ENCODE measurements at places on chromosomes 12 and 14.

DNA sequence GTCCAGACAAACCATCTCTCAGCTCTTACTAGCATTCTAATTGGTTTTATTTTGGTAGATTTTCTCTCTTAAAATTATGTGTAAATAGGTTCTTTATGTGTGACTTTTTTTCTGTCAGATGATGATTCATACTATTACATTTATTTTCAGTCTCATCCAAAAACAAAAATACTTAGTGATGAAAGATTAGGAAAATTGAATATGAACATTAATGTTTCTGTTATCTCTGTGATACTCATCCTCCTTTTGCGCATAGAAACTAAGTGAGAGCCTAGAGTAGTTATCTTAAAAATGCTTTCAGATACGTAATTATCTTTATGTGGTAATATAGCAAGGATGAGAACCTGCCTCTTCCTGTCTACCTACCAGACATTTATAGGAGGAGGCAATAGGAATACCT is 84.1 kb upstream of the MON2 start:
- DNase-seq, result no peak

GRCh38 chr12:49098035-49098451 is 3.4 kb upstream of the DHH start:
- DNase-seq, result peak; percentile 59

DNA sequence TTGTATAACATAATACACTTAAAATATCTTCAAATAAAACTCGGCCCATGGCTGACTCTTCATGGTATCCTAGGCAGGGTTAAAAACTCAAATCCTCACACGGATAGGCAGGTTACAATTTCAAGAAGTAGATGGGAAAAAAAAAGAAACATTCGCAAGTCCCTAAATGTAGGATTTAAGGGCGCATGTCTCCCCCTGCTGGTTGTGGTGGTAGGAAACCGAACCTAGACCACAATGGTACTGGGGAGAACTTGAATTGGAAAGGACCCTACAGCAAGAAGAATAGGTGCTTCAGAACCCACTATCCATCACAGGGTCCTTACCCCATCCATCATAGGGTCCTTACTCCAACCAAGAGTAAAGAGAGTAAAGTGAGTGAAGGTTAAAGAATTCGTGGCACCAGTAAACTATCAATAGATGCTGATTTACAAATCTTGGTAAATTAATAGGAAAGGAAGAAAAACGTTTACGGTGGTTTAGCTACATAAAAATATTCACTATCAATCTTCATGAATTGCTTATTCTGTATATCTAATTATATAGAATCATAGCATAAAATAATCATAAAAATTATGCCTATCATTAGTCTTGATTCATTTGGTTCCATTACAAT is 3.3 kb upstream of the CIPC start:
- DNase-seq, result peak; percentile 73

- no peak for DNase-seq
Measured at GRCh38 chr12:101885912-101886561, 8.7 kb downstream of the DRAM1 start.

DNA sequence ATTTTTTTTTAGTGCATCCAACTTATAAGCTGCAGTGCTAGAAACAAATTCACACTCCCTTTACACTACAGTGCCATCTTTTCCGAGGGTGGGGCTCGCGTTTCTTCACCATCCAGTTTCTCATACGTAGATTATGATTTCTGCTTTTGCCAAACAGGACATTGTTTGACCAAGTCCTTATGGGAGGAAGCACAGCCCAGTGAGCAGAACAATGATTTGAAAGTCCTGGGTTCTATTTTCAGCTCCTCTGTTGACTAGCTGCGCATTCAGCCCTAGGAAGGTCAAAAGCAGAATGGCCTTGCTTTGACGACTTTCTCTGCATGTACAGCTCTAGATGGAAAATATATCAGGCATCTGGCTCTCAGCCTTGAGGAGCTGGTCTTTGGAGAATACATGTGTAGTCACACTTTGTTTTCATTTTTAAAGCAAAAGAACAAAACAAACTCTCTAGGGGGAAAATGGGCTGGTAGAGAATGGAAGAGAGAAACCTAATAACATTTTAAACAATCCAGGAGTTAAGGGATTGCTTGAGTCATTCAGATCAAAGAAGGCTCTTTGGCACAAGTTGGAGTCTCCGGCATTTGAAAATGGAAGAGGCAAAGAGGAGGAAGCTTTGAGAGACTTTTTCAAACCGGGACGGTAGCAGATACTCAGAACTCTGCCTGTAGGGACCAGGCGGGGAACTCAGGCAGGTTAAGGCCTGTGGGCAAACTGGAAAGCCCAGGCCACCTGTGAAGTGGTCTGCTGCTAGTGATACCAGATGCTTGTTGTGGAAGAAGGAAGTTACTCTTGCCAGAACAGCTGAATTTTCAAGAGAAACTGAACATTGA is 257.3 kb upstream of the PLEKHG7 start:
- DNase-seq, result no peak

DNA sequence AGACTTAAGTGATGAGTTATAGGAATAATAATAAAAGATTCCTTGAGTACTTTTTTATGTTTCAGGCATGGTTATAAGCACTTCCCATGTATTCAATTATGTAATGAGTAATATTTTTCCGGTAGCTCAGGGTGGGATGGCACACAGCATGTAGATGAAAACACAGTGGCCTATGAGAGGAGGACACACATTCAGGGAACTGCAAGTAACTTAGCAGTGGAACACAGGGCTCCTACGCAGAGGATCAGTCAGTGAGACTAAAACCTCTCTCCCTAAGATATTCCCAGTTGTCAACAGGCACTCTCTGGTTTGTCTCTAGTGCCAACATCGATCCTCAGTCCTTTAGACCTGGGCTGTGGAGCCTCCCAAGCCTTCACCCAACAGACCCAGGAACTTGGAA is 219.4 kb downstream of the DIO2 start:
- DNase-seq, result no peak

DNA sequence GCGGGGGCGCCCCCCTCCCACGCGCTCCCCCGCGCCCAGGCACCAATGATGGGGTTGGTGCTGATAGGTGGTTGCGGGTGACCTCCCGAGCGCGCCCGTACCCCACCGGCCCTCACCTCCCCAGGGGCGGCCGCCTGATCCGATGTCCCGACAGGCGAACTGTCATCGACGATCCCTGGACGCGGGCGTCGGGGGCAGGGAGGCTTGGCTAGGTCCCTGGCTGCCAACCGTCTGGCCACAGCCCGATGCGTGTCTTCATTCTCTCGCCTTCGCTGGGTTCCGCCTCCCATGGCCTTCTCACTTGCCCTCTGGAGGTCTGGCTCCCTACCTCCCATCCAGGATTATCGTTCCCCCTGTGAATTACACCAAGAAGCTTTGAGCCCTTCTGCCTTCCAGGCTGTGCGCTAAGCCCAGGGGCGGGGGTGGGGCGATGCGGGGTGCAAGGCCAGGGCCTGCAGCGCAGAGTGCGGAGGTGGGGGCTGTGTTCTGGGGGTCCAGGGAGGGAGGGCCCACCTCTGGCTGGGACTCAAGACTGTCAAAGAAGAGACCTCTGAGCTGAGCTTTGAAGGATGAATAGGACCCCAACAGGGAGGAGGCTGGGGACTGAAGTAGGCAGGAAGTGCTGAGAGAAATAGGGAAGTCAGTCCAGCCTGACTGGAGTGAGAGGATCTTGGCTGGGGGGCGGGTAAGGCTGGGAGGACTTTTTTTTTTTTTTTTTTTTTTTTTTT is 7.7 kb upstream of the RACGAP1 start:
- DNase-seq, result no peak

DNA sequence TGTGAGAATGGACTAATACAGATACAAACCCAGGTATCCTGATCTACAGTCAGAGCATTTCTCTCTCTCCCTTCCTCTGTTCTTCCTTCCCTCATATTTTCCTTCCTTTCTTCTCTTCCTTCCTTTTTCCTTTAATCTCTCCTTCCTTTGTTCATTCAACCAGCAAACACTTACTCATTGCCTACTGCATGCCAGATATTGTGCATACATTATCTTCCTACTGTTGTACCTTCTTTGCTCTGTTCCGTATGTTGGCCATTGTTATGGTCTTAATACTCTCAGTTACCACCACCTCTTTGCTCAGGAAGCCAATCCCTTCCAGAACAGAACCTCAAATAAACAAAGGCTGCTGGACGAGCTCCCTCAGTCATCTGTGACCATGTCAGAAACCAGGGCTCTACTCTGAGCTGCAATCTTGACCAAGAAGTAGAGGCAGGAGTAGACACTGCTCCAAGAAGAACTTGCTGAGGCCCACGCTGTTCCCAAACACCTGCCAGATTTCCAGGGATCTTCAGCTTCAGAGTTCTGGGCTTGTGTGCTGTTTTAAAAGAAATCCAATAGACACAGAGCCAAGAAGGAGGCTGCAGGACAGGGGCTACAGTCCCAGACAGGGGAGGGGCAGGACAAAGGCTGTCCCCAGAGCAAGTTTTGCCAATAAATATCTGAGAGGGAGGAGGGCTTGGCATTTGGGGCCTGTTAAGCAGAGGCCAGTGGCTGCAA is 526.7 kb upstream of the TBX3 start:
- no peak for DNase-seq

GRCh38 chr14:60210703-60211102 is 38.3 kb upstream of the PPM1A start:
- DNase-seq, result no peak

DNA sequence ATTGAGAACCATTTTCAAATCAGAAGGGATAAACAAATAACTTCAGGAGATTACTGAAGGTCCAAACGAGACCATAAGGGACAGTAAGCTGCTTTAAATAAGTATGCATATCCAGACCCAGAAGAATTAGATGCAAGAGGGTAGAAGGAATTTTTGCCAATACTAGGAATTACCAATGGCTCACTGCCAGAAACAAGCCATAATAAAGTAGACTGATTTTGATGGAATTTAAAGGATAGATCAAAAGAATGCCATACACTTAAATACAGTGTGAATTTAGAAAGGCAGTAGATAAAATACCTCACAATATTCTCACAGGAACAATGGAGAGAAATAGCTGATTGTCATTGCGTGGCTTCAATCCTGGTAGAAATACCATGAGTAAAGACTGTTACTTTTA is 5.3 kb downstream of the ANKS1B start:
- DNase-seq, result no peak

GRCh38 chr12:47824198-47824597 is 4.5 kb upstream of the HDAC7 start:
- DNase-seq, result peak; percentile 37

DNA sequence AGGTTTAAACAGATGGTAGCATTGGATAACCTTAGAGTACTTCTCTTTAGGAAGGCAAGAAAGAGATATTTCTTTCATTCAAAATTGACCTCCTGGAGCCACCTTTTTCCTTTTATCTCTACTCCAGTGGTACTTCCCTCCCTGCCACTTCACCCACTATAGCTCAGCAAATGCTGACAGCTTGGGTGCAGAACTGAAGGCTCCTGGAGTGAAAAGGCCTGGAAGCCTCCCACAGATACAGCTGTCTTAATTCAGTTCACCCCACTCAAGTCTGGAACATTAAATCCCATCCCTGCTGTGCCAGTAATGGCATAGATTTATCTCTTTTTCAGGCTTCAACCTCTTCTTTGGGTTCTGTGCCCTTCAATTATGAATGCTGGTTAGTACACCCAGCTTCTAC is 140.3 kb downstream of the NEDD1 start:
- no peak for DNase-seq

Data from T-helper 9 cell (primary cell).